ENCODE measurements at places on chromosomes 6 and 20.

GRCh38 chr6:62623846-62624532 is 338.0 kb upstream of the KHDRBS2 start:
- no peak for DNase-seq

DNA sequence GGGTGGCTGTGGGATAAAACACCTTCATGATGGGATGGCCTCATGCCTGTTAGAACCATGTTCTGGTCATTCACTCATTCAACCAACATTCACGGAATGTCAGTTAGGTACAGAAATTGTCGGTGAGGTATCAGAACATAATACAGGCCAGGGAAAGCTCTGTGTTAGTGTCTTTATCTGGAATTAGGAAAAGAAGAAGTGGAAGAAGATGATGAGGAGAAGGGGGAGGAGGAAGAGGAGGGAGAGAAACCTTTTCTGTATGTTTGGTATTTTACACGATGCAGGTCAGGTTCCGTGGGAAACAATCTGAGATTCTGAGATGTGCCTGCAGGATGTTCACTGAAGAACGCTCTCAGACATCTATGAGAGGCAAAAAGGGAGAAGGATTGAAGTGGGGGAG is 5.6 kb downstream of the ADTRP start:
- no peak for DNase-seq

- no peak for DNase-seq
Observed at GRCh38 chr6:113971741-113972140, 793 bp upstream of the HDAC2 start.

DNA sequence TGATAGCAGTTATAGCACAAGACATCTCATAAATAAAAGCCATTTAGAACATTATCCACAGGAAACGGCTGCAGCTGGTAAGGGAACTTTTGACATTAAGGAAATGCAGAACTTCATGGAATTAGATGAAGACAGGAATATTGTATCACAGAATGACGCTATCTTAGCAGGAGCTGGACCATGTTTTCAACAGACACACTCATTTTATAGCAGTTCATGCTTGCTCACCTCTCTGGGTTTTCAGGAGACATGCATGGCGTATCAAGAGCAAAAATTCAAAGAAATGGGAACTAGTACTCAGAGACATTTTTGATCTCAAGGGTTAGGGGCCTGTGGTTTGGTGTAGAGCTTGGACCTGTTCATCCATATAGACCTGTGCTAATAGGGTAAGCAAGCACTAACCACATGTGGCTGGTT is 125.0 kb downstream of the FYN start:
- DNase-seq = no peak

GRCh38 chr6:113065611-113066010 is 718.5 kb downstream of the RFPL4B start:
- no peak for DNase-seq

GRCh38 chr6:170122651-170123050 is 168.2 kb downstream of the DLL1 start:
- DNase-seq = no peak

DNA sequence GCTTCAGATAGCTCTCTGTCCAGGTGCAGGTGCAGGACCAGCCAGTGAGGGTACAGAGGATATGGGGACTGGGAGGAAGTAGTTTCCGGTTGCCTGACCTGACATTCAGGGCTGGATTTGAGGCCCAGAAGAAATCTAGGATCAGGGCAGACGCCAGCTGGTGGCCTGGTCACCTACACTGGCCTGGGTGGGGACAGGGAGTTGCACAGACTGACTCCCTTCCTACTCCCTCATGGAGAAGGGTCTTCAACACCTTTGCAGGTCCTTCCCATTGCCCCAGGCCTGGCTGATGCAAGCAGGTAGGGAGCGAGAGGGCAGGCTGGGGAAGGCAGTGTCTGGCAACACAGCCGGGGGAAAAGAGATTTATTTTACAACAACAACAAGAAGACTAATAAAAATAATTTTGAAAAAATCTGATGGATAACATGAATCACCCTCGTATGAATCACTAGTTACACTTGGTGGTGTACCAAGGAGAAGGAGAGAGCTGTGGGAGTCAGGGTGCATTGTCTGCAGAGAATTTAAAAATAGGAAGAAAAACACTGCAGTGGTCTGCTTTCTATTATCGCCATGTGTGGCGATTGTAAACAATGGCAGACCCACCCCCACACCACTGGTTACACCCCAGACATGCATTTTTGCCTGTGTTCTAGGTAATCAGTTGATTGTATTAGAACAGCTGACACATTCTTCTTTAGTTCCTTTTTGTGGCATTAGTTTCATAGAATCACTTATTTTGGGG is 62.3 kb upstream of the SNX9 start:
- DNase-seq = peak; percentile 26

DNA sequence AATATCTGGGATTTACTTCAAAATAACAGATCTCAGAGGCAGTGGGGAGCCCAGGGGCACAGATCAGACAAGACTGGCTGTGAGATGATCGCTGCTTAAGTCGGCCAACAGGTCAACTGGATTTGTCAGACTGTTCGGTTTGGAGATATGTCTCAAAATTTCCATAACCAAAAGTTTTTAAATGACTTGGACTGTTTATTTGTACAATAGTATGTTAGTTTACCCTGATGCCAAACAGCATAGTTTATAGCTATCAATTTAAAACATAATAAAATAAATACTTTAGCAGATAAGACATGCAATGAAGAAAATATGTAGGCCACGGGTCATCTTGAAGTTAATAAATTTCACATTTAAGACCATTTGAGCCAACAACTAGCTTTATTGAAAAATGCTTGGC is 126.7 kb downstream of the IRF4 start:
- DNase-seq = no peak

- no peak for DNase-seq
Observed at GRCh38 chr6:143058987-143059386, 1.7 kb upstream of the AIG1 start.

DNA sequence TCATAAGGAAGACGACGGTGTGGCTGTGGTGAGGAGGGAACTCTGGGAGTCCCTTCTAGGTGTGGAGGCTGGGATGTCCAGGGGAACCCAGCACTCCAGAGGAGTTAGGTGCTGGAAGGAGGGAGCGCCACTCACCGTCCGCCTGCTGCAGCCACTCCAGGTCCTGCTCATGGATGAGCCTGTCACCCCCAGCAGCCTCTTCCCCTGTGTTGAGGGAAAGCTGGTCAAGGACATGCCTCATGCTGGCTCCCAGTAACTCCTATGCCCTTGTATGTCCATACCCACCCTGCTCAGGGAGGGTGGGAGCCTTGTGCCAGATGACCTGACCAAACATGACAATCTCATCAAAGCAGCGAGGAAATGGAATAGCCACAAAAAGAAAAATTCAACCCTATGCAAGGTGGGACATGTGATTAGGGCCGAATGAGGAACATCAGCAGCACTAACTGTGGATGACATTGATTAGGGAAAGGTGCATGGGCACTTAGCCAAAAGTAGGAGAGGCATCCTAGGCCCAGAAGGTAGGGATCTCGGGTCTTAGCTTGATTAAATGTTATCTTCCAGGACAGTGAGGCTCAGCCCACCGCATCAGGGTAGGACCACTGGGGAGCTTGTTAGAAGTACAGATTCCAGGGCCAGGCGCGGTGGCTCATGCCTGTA is 3.0 kb downstream of the DNPH1 start:
- DNase-seq = no peak

DNA sequence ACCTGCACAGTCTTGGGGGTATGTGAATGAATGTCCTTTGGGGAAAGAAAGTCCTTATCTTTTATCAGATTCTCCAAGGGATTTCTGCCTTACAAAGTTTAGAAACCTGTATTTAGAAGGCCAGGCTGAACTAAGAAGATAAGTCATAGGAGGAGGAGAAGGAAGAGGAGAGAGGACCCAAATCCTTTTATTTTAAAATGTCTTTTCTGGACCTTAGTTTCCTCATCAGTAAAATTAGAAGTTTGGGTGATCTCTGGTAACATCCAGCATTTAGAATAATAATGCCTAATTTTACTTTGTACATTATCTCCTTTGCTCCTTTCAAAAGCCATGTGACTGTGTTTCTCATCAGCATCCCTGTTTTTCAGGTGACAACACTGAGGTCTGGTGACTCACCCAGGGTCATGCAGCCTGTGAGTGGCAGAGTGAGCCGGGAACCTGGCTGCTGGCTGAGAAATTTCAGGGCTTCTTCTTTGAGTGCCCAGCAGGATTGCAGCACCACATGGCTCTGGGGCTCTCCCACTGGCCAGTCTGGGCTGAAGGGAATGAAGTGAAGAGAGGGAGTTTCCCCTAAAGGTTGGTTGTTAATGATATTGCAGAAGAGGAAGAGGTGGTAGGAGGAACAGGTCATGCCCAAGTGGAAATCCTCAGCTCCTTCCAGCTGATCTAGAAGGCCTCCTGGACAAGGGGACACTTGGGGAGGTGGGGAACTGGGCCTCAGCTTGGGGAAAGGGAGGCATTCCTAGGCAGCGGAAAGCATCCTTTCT is 34.0 kb downstream of the VEGFA start:
- DNase-seq = no peak

- DNase-seq = no peak
Observed at GRCh38 chr6:161305860-161306259, 32.0 kb upstream of the AGPAT4 start.

DNA sequence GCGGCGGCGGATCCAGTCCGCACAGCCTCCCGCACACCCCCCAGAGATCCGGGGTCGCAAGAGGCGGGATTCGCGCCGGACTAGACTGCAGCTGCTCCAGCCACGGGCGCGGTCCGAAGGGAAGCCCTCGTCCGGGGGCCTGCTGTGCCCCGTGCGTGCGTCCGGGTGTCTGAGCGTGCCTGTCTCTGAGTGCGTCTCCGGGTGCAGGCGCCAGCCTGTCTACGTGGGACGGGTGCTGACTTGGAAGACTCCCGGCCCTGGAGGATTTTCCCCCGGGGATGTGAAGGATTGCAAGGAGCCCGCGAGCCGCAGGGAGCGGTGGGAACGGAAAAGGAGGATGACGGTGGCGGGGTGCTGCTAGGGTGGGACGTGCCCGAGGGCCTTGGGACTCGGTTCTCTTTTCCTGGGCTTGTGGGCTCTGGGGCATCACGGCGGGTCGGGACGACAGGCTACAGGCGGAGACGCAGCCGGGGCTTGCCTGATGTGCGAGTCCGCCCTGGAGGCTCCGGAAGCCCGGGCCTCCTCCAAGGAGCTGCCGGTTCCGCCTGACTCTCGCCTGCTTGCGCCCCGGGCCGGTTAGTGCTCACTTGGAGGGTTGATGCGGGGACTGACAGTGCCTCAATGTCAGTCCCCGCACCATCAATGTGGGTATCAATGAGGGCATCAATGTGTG is 5.7 kb downstream of the MAFB start:
- DNase-seq = no peak

GRCh38 chr20:53087037-53087777 is 115.0 kb downstream of the TSHZ2 start:
- DNase-seq = no peak

DNA sequence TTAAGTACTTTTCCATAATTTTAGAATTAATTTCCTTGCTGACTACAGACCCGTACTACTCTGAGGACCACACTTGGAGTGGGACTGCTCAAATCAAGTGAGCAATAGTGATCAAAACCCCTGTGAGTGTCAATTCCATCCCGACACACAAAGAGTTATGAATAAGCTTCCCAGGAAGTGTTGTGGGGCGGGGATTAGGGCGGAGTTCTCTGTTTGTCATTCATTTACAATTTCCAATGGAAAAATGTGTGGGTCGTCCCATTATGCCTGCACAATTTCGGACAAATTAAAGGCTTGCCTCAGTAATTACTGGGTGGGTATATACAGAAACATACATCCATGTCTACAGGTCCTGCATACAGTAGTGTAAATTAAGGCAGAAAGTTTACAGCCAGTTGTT is 84.2 kb downstream of the ISM1 start:
- no peak for DNase-seq

- no peak for DNase-seq
Observed at GRCh38 chr6:783966-784735, 91.2 kb upstream of the EXOC2 start.

GRCh38 chr6:102571236-102571908 is 1177.9 kb downstream of the GRIK2 start:
- DNase-seq = no peak

GRCh38 chr20:54180931-54181330 is 7.1 kb upstream of the CYP24A1 start:
- no peak for DNase-seq

DNA sequence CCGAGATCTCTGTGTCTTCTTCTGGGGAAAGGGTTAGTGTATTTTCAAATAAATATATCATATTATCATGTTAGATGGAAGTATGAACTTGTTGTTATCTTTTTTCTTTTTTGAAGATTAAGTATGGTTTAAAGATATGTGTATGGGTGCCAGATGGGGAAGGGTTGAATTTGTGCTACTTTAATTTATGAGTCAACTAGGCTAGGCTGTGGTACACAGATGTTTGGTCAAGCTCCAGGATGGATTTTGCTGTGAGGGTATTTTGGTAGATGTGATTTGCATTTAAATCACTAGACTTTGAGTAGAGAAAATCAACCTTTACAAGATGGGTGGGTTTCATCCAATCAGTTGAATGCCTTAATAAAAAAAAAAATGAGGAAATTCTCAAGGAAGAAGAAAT is 886.6 kb upstream of the ADGRB3 start:
- no peak for DNase-seq

GRCh38 chr6:149847939-149848267 is 16.3 kb downstream of the LRP11 start:
- DNase-seq = no peak

DNA sequence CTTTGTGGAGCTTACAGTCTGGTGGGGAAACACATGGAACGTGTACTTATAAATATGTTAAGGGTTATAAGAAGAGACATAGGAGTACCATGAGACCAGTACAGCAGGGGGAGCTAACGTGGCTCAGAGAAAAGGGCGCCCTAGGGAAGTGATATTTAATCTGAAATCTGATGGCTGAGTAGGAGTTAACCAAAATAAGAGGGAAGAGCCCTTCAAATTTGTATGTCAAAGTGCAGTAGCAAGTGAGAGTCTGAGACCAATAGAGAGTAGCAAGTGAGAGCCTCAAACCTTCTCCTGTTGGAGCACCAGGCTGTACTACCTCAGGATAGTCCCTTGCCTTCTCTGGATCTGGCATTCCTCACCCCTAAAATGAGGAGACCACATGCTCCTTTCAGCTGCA is 6.1 kb upstream of the PKIG start:
- no peak for DNase-seq

GRCh38 chr6:39490108-39490507 is 167.6 kb upstream of the KCNK16 start:
- DNase-seq = no peak

- no peak for DNase-seq
Observed at GRCh38 chr20:44081476-44081875, 105.5 kb downstream of the JPH2 start.

- DNase-seq = no peak
Observed at GRCh38 chr6:165109011-165109410, 200.4 kb downstream of the C6orf118 start.

GRCh38 chr6:35439308-35439707 is 12.8 kb upstream of the FANCE start:
- DNase-seq = no peak

DNA sequence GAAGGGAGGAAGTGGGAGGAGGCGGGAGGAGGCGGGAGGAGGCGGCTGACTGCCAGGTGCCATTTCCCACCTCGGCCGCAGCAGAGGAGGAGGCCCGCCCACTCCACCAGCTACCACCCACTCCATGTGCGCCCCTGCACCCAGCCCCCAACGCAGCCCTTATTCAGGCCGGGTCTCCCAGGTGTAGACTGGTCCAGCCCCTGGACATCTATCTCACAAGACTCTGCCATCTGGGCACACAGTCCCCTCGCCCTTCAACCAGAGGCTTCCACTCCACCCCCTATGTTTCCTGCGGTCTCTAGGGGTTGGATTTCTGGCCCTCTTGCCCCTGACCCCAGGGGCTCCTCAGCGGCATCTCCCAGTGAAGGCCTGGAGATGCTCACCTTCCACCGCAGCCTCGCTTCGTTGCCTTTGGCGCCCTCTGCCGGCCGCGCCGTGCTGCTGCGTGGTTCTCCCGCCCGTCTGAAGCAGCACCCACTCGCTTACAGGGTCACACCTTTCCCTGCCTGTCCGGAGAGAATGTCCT is 32.6 kb upstream of the FAM83D start:
- peak; percentile 72 for DNase-seq
